Fibroblast of skin of scalp (primary cell): ENCODE measurements at places on chromosomes 2 and 18.

DNA sequence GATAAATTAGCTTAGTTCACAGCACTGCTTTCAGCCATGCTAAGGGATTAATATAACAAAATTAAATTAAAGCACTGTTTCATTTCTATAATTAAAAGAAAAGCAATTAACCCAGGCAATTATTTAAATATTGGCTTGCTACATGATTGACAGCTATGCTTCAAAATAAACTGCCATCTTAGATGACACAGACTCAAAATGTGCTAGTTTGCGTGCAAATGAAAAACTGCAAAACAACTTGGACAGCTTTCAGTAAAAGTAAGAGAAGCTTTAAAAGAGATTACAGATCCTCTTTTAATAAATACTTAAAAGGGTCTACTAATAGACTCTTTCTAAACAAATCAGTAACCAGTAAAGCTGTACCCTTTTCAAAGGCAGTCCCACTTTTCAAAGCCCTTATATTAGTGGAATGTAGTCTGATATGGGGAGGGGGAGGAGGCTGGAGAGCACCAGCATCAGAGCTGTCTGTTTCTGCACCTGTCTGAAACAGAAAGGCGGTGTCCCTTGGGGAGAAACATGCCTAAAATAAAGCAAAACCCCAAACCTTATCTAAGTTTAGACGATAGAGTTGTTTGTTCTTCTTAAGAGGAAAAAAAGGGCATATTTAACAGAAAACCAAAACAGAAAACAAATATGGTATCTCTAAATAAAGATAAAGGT is 20.8 kb downstream of the EIF2AK3 start:
- no peak for DNase-seq

GRCh38 chr2:47272031-47272864 is 117.1 kb upstream of the STPG4 start:
- peak; percentile 54 for DNase-seq

GRCh38 chr2:43230351-43230885 is 4.0 kb upstream of the ZFP36L2 start:
- DNase-seq, result no peak

- no peak for DNase-seq
Measured at GRCh38 chr2:4515871-4516761, 812.7 kb downstream of the DCDC2C start.

GRCh38 chr2:88735133-88735532 is 43.7 kb downstream of the RPIA start:
- DNase-seq, result no peak

DNA sequence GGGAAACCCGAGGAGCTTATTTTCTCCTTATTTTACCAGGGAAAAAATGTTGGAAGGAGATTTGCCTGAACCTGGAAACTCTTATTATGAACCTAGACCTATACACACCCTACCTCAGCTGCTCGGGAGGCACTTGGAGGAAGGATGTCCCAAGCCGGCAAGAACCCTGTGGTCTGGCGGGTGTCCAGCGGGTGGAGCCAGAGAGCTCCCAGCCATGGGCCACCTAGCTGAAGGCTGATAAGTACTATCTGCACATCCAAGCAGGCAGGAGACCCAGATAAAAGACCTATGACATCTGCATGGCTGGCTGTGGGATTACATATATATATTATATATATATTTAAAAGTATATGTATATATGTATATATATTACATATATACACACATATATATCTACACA is 1.1 kb upstream of the SLC14A1 start:
- DNase-seq, result peak; percentile 60

- DNase-seq, result no peak
Measured at GRCh38 chr2:74821177-74822126, 12.5 kb upstream of the HK2 start.

DNA sequence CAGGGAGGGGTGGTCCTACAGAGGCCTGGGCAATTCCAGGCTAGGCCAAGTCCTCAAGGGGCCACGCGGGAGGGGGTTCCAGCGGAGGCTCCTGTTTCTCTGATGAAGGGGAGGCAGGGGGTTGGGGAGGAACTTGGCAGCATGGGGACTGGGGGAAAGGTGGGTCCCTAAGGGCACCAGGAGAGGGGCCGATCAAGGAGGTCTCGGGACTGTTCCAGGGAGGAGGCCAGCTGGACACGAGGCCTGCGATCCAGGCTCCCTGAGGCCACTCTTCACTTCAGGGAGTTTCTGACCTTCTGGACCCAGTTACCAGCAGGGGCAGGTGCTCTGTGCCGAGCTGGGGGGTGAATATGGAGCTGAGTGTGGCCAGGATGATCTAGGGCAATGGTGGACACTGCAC is 71.5 kb downstream of the ASB1 start:
- no peak for DNase-seq

DNA sequence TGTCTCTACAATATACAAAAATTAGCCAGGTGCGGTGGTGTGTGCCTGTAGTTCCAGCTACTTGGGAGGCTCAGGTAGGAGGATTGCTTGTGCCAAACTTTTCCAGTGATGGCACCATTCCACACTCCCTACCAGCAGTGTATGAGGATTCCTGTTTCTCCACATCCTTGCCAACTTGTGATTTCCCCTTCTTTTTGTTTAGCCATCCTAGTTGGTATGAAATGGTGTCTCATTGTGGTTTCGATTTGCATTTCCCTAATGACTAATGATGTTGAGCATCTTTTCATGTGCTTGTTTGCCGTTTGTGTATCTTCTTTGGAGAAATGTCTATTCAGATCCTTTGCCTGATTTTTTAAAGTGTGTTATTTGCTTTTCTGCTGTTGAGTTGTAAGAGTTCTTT is 41.0 kb downstream of the EPB41L5 start:
- DNase-seq, result peak; percentile 26

DNA sequence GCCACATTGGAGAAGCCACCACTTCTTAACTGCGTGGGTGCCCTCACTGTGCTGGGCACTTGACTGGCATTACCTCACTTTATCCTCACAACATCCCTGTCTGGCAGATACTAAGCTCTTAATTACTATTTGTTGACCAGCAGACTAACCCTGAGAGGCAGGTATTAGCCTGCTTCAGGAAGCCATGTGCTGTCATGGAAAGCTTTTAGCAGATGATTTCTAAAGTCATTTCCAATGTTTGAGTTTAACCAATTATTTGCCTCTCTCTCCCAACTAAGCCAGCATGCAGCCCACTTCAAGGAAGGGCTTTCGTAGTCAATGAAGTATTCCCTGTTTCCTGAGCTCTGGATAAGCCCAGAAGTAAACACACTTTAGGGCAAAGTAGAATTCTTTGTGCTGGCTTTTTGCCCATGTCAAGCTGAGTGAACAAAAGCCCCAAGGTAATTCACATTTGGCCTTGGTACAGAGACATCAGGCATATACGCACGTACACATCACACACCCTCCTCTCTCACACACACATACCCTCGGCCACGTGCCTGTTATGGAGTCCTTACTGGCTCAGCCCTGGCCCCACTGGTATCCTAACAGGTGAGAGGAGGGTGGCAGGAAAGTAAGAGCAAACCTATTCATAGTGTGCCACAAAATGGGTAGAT is 108.6 kb downstream of the C1D start:
- no peak for DNase-seq

- no peak for DNase-seq
Measured at GRCh38 chr2:11103984-11104793, 51.1 kb upstream of the SLC66A3 start.

DNA sequence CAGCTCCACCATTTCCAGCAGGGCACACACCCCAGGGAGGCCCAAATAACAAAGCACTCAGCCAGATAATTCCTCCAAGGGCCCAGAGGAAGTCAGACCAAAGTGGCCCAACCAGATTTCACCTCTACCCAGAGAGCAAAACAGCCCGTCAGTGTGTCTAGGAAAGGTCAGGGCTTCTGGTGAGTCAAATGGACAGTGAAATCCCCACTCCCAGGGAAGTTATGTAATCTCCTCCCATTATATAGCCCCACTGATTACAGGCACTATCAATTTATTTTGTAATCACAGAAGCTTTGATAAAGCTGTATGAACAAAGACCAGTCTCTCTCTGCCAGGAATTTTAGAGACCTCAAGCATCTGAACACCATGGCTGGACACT is 4.0 kb downstream of the B4GALT6 start:
- no peak for DNase-seq

DNA sequence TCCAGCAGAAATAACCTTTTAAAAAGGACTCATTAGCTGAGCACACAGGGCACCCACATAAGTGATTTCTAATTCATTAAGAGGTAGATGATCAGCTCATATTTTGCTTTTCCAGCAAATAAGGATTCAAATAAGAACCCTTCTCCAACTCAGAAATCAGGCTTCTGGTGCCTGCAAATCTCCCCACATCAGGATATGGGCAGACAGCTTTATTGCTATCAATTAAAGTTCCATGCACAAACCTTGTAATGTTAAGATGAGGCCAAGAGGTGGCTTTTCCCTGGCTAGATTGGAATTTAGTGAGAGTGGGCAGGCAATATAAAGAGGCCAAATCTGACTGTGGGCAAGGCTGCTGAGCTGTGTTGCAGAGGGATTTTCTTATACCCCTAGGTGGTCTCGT is 193.6 kb downstream of the SH3RF3 start:
- DNase-seq, result no peak

DNA sequence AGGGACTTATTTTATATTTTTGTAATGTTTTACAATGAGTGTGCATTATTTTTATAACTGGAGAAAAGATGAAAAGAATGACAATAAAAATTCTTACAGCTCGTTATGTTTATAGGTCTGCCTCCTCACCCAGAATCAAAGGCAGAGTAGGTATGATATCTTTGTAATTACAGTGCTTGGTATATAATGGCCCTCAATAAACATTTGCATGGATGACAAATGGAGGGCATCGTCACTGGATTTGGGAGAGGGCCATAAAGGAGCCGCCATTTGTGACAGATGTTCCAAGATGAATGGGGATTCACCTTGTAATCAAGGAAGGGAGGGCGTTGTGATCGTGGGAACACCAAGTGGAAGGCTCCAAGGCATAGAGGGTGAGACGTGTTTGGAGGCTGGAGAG is 22.6 kb upstream of the GIGYF2 start:
- DNase-seq, result no peak

DNA sequence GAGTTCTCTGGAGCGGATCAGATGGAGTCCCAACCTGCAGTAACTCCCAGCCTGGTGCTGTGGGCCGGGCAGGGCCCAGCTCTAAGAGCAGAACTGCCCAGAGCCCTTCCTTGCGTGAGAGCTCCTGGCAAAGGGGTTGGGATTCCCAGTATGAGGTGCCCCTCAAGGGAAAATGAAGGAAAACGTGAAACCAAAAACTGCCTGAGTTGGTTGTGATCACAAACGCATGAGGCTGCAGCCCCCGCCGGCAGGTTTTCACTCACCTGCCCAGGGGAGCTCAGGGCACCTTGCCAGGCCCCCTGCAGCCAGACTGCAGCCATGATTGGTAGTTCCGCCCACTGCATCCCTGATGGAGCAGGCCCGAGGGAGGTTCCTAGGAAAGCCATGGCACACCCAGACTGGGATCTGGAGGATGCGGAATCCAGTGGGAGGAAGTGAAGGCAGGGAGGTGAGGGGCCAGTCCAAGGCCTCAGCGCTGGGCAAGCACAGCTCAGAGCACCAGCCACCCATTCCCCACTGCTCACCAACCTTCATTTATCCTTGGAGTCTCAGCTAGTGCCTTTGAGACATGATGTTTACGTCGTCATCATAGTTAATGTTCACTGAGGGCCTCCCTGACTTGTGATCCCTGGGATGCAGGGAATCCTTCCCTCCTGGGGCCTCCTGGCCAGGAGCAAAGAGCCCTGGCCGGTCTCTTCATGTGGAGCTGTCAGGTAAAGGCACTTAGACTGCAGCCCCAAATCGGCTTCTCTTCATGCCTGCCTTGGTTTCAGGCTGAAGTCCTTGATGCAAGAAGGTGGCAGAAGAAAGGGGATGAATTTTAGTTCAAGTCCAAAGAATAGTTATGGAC is 103.2 kb downstream of the INHBB start:
- no peak for DNase-seq

DNA sequence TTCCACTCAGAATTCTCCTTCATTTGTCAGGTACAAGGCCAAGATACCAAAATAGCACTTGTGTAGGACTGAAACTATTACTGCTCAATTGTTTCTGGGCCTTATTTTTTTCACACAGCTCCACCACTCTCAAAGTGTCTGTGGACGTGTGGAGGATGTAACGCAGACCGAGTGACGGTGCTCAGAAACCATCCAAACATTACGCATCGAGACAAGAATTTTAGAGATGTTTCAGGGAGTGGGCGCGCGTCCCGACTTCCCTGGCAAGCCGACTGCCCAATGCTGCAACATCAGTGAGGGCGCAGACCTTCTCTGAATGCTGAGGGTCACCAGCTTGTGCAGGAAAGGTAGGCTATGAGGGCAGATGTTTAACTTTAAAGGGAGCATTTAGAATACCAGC is 108.4 kb downstream of the GATA6 start:
- DNase-seq, result no peak
